ENCODE measurements at places on chromosomes 7 and 10.

- no peak for DNase-seq
Observed at GRCh38 chr7:582931-583330, 63.3 kb upstream of the PDGFA start.

DNA sequence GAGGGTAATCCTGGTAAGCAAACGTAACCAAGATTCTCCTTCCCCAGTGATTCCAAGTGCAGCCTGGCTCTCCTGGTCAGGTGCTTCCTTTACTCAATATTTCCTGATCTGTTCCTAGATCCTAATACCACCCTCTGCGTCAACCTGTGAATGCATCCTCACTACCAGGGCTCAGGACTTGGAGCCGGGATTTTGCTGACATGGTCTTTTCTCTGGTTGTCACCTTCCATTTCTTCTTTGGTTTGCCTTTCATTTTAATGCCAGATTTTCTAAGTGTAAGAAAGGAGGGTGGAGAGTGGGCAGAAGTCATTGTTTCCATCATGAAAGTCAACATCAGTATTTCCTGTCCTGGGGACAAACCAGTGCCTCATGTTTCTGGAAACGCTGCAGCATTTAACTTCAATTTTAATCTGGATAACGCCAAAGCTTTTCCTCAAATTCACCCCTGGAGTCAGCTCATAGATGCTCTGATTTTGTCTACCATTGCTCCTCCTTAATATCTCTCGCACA, 210.4 kb upstream of the ZNF32 start:
- DNase-seq: no peak

- no peak for DNase-seq
Observed at GRCh38 chr7:98120559-98120958, 13.9 kb downstream of the LMTK2 start.

- DNase-seq: no peak
Observed at GRCh38 chr10:110903280-110904278, 15.4 kb downstream of the BBIP1 start.

DNA sequence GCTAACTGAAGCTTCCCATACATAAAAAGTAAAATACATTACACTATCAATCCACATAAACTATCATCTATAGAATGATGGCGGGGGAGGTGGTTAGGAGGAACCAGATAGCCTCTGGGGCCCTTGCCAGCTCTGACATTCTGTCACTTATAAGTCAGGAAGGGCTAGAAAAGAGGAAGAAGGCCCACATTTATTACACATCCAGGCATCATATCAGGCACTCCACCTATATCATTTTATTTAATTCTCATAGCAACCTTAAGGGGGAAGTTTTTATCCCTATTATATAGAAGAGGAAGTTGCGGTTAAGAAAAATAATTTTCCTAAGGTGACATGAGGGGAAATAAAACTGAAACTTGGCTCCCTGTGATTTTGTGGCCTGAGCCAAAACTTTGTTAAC, 29.9 kb downstream of the HEPACAM2 start:
- DNase-seq: no peak

GRCh38 chr7:18497800-18498199, 2.3 kb downstream of the HDAC9 start:
- DNase-seq: no peak

GRCh38 chr10:125156739-125157480, 3.5 kb downstream of the CTBP2 start:
- no peak for DNase-seq

GRCh38 chr7:149334219-149334618, 72.2 kb downstream of the ZNF783 start:
- DNase-seq: no peak

DNA sequence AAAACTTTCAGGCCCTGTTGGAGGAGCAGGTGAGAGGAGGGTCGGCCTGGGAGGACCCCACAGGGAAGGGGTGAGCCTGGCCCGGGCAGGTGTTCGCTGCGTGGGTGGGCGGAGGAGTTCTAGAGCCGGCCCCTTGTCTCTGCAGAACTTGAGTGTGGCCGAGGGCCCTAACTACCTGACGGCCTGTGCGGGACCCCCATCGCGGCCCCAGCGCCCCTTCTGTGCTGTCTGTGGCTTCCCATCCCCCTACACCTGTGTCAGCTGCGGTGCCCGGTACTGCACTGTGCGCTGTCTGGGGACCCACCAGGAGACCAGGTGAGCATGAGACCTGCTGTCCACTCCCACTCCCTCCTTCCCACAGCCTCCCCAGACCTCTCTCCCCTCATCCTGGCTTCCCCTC, 5.6 kb downstream of the ZNHIT1 start:
- no peak for DNase-seq

GRCh38 chr10:130203626-130204025, 67.4 kb downstream of the GLRX3 start:
- DNase-seq: no peak

GRCh38 chr7:66399566-66399965, 194.4 kb downstream of the TPST1 start:
- no peak for DNase-seq

- no peak for DNase-seq
Observed at GRCh38 chr7:139664434-139664833, 113.4 kb downstream of the HIPK2 start.

- DNase-seq: no peak
Observed at GRCh38 chr10:84902553-84902952, 574.2 kb downstream of the CCSER2 start.

- no peak for DNase-seq
Observed at GRCh38 chr7:1466524-1467271, 7.4 kb upstream of the MICALL2 start.

DNA sequence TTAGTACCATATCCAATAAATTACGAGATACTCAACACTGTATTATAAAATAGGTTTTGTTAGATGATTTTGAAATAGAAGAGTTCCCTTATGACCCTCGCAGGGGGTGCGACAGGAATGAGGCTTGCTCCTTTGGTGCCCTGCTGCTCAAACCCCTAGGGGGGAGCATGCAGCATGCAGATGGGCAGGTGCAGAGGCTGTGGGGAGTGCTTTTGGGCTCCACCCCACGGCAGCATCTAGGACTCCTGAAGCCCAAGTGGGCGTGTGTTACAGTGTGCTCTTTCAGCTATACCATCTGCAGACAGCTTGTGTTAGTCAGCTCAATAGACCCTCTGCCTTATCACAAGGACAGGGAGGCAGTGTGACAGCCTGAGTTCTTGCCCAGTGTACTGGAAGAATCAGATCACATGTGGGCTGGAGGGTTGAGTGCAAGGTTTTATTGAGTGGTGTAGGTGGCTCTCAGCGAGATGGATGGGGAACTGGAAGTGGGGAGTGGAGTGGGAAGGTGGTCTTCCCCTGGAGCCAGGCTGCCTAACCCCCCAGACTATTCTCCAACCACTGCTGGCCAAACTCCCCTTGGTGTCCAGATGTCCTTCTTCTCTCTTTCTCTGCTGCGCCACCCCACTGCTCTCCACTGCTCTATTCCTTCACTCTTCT, 3.1 kb upstream of the MRC1 start:
- no peak for DNase-seq

- DNase-seq: no peak
Observed at GRCh38 chr10:26952094-26952493, 91.3 kb upstream of the ABI1 start.

DNA sequence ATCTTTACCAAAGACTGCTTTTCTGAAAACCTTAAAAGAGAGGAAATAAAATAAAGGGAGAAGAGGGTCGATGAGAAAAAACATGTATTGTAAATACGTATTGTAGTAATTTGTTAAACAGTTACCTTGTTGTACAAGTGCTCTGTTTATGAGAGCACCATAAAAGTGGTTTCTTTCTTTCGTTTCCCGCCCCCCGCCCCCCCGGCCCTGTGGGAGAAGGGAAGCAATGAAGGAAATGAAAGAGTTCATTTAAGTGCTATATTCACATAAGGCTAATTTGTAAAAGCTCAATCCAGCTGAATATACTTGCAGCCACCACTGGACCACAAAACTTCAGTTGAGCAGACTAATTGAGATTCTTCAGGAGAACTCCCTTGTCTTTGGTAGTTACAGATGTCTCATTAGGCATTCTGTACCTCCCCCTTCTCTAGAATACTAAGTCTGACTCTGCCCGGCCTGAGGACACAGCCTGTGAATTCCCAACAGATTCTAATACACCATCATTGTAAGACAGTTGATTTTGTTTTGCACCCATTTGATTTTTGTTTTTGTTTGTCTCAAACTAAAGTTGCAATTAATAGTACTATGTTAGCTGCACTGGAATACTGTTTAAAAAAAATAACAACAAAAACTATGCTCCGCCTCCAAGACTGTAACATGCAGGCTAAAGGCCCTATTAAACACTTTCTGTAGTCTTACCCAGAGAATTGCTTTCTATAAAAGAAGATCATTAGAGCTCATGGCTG, 124.9 kb downstream of the ARHGAP12 start:
- DNase-seq: no peak

DNA sequence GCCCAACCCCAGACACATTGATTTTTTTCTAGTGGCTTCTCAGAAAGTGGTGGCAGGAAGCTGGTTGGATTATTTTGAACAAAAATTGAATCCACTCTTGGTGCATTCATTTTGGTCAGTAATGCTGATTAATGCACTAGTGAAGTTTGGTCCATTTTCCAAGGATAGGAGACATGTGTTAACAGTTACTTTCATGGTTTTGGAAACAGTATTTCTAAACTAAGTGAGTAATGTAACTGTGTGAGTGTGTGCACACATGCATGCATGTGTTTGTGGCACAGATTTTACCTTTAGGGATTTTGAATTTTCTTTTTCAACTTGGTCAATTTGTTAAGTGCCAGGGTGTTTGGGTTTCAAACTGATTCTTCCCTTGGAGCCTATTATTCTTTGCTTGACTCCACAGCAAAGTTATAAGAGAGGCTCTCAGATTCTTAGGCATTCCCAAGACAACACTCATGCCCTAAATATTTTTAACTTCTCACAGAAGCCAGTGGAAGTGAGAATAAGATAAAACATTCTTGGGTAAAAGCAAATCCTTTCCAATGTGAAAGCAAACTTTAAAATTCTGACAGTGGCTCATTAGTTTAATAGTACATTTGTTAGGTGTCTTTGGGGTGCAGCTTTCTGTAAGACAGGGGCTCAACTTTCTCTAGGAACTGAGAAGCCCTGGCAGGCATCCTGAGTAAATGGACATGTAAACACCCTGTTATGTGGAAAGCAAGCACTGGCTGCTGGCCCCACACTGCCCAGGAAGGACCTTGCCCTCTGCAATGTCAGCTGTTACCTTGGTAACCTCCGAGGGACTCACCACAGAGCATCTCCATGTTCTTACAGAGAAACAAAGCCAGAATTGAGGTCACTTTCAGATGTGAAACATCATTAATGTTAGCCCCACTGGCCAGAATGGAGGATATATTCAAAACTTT, 68.4 kb downstream of the ASAH2B start:
- DNase-seq: no peak

GRCh38 chr10:11318826-11319598, 292.4 kb downstream of the USP6NL start:
- DNase-seq: no peak

GRCh38 chr10:96719850-96720421, 378 bp downstream of the PIK3AP1 start:
- DNase-seq: no peak

- DNase-seq: no peak
Observed at GRCh38 chr10:84551437-84552120, 223.2 kb downstream of the CCSER2 start.

DNA sequence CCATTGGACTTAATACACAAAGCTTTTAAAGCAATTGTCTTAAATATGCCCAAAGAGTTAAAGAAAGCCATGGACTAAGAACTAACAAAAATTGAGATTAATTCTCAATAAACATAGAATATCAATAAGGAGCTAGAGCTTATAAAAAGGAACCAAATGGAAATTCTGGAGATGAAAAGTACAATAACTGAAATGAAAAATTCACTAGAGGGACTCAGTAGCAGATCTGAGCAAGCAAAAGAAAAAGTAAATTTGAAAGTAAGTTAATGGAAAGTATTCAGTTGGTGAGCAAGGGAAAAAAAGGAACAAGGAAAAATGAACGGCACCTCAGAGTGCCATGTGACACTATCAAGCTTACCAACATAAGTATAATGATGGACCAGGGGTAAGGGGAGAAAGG, 209.8 kb downstream of the FZD1 start:
- no peak for DNase-seq

- DNase-seq: no peak
Observed at GRCh38 chr7:101169838-101170551, 4.6 kb upstream of the VGF start.

Data from cerebellar nuclear complex (tissue), 1 donor.